M059J (cell line): ENCODE measurements at places on chromosomes 2 and 18.
A peak's percentile ranks its signal among the peaks of the same experiment; 100 is the strongest.

DNA sequence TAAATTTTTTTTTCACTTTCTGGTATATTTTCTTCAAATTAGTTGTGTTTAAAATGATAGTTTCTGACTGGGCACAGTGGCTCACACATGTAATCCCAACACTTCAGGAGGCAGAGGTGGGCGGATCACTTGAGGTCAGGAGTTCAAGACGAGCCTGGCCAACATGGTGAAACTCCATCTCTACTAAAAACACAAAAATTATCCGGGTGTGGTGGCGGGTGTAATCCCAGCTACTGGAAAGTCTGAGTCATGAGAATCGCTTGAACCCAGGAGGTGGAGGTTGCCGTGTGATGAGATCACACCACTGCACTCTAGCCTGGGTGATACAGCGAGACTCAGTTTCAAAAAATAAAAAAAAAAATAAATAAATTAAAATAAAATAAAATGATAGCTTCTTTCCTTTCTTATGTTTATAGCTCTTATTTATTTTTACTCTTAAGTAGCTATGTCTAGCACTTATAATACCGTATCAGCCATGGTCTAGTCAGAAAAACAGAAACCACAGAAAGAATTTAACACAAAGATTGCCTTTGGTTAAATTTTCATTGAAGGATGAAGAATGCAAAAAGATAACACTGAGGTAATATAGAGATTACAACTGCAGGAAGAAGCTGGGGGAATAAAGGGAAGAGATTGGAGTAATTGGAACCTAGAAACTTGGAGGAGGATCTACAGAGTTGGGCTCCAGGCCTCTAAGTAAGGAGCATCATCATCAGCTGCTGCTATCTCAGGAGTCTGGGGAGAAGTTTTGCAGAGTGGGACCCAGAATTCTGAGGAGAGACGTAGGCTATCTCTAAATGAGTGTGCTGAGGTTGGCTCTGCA lies 54.7 kb upstream of the MBOAT2 start:
- peak; percentile 94 for DNase-seq

DNA sequence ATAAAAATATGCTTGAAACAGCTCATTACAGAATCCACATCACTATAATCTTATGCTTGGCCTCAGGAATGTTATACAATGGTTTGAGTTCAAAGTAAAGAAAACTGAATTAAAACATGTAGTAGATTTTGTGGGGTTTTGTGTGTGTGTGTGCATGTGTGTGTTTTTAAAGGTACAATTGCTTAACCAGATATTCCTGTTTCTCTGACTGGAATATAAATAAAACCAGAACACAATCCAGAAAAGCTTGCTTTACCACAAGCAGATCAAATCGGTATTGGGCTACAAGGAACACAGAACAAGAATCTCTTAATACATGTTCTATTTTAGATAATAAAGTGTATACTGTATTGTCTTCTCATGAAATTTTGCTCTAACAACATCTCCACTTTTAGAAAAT lies 110.0 kb downstream of the TMEM247 start:
- DNase-seq, result no peak

DNA sequence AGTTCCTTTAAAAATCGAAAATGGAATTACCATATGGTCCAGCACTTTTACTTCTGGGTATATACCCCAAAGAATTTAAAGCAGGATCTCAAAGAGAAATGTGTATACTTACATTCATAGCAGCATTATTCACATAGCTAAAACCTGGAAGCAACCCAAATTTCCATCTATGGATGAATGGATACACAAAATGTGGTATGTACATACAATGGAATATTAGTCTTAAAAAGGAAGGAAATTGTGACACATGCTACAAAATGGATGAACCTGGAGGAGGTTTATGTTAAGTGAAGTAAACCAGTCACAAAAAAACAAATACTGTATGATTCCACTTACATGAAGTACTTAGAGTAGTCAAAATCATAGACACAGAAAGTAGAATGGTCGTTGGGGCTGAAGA lies 147.9 kb upstream of the LTBP1 start:
- no peak for DNase-seq

GRCh38 chr18:48827291-48828193 lies 123.2 kb downstream of the SMAD7 start:
- peak; percentile 81 for DNase-seq

DNA sequence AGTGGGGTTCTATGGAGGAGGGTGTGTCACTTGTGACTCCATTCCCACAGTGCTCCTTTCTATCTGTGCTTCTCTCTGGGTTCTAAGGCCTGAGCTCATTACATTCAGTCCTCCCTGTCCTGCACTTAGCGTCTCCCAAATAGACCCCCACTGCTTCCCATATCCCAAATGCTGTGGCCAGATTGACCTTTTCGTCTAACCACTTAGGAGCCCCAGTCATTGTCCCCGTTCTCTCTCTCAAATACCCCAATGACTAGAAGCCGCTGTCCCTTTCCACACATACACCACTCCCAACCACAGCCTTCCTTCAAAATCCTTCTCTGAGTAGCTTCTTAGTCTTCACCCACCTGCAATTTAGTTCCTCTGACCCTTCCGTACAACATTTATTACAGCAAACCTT lies 146.5 kb downstream of the TRIM43 start:
- no peak for DNase-seq

GRCh38 chr2:15657759-15658158 lies 66.1 kb downstream of the DDX1 start:
- DNase-seq, result no peak

GRCh38 chr2:7037340-7038333 lies 120.4 kb downstream of the RNF144A start:
- peak; percentile 42 for DNase-seq

DNA sequence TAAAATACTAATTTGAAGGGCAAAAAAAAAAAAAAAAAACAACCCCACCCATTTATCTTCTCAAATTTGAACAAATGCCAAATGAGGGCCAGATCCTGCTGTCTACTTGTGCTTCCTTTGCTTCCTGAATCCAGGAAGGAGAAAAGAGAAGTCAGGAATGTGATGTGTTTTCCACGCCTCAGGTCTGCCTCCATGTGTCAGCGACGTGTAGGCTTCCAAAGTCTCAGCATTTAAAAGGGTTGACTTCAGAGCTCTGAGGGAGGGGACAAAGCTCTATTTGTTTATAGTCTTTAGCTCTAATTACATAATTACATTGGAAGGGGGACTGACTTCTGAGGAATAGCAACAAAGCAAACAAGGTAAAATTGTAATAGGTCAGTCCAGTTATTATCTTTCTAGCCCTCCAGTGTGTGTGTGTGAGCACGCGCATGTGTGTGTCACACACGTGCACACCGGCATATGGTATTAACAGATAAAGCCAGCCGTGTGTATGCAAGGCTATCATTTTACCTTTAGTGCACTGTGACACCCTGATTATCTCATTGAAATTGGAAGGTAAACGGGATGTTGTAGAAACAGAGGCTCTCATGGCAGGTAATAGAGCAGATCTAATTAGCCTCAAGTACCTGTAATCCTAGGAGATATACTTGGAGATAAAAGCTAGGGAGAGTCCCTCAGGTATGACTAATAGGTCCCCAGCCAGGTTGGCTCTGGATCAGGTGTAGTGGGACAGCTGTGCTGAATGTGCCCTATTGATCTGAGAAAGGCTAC lies 911.4 kb upstream of the ZEB2 start:
- DNase-seq, result no peak

- DNase-seq, result peak; percentile 45
Measured at GRCh38 chr2:72204156-72204785, 56.6 kb upstream of the CYP26B1 start.

GRCh38 chr2:73575261-73575660 lies 67.0 kb downstream of the NAT8 start:
- DNase-seq, result no peak

- no peak for DNase-seq
Measured at GRCh38 chr2:85635636-85636035, 19.6 kb downstream of the USP39 start.

GRCh38 chr2:11750422-11750821 lies 4.0 kb downstream of the LPIN1 start:
- DNase-seq, result peak; percentile 54

- peak; percentile 86 for DNase-seq
Measured at GRCh38 chr2:109126501-109126860, 2.5 kb upstream of the SH3RF3 start.

DNA sequence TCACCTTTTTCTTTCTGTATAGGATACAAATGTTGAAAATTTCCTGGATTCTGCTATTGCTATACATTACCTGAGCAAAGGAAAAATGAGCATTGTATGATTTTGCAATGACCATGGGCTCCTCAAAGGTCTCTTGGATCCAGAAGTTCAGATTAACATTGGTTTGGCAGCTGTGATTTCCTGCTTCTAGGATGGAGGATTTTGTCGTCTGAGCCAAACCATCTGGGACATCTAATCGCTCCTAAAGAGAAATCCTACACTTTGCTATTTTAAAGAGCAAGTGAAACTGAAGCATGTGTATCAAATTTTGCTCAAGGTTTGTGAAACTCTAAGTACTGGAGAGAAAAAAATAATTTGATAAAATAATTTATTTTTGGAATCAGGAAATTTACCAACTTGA lies 115.1 kb upstream of the ST6GAL2 start:
- DNase-seq, result no peak

- DNase-seq, result no peak
Measured at GRCh38 chr2:98280376-98281102, 65.7 kb upstream of the CNGA3 start.

DNA sequence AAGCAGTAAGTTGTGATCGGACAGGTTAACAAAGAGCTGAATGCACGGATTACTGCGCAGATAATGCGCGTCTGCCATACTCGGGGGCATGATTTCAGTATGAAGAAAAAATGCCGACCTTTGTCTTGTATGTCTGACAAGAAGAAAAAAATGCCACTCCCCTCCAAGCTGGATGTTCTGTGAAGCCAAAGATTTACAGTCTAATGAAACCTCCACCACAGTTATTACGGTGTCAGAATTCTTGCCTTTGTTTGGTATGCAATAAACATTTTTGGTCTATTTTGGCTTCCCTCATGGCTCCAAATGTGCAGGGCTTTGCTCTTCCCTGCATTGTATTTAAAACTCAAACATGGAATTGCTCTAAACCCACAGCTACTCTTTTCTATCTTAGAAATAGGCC lies 72.2 kb upstream of the THUMPD2 start:
- peak; percentile 7 for DNase-seq
